Activated CD4-positive, alpha-beta T cell treated with anti-CD3 and anti-CD28 coated beads for 1 hour (primary cell): ENCODE measurements at places on chromosomes 4 and X.

GRCh38 chr4:66246643-66247042 lies 576.4 kb upstream of the EPHA5 start:
- no peak for DNase-seq

GRCh38 chr4:140754918-140755773 lies 1.0 kb downstream of the TBC1D9 start:
- DNase-seq, result no peak

DNA sequence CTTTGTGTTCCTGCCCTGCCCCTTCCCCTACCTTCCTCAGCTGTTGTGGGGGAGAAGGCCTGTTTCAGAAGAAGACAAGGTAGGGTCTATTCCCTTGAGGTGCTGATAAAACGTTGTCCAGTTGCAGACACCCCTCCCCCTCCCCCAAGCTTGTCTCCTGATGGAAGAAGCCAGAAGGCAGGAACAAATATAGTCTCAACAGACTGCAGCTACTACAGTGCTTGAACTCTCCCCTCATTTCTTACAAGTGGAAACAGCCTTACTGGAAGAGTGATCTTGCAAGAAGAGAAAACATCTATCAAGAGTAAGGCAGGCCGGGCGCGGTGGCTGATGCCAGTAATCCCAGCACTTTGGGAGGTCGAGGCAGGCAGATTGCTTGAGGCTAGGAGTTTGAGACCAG lies 11.0 kb upstream of the MAP7D3 start:
- no peak for DNase-seq

DNA sequence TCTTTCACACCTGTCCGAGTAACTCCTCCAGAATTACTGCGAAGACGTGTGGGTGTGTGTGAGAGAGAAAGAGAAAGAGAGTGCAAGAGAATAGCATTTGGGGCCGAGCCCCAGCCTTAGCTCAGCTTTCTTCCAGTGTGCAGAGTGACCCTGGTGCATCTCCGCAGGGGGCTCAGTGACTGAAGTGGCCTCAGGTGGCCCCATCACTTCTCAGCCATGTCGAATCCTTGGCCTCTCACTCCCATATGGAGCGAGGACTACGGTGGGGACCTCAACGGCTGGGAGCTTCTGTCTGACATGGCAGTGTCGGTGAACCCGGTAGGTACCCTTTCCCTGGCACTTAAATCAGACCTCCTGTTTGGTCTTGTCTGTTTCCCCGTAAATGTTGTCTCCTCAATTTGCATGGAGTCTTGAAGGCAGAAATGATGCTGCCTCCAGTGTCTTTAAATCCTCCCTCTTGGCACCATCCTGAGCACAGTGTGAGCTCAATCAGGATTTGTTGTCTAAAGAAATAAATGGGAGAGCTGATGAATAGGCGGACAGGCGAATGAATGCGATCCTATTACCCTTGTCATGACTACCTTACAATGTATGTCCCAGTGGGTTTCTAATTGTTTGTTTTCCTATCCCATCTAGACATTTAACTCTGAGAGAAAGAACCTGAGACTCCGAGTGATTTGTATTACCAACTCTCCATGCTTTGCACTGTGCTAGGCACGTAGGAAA lies 305.9 kb downstream of the AFF2 start:
- DNase-seq, result no peak

GRCh38 chr4:78361621-78362120 lies 189.9 kb upstream of the ANXA3 start:
- no peak for DNase-seq

DNA sequence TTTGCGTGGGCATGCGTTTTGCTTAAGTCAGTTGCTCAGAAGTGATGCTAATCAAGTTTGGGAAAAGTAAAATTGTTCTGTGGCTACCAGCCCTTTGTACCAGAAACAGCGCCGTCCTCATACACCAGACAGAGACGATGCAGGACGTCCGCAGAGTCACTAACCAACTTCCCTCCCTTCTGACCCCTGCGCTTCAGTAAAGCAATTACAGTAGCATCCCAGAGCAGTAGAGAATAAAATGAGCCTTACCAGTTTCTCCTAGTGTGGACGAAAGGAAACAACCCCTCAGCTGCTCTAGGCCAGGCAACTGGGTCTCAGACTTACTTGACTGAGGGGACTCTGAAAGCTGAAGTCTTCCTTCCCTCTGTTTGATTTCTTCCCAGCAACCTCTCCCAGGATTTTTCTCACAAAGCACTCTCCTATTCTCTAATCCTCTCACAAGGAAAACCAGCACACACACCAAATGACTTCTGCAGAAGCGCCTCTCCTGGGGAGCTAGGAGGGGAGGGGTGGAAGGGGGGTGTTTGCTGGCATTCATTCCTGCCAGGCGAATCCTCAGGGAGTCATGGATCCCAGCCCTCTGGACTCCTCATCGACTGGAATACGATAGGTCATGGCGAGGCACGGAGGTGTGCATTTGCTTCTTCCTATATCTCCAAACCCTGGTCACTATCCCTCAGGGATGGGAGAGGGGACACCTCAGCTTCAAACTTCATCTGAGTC lies 56.0 kb upstream of the MID1 start:
- no peak for DNase-seq

GRCh38 chr4:89939994-89940393 lies 45.3 kb downstream of the MMRN1 start:
- DNase-seq, result no peak

- no peak for DNase-seq
Measured at GRCh38 chrX:15013461-15013860, 140.2 kb downstream of the MOSPD2 start.

- DNase-seq, result no peak
Measured at GRCh38 chrX:6134255-6134654, 94.4 kb downstream of the NLGN4X start.

DNA sequence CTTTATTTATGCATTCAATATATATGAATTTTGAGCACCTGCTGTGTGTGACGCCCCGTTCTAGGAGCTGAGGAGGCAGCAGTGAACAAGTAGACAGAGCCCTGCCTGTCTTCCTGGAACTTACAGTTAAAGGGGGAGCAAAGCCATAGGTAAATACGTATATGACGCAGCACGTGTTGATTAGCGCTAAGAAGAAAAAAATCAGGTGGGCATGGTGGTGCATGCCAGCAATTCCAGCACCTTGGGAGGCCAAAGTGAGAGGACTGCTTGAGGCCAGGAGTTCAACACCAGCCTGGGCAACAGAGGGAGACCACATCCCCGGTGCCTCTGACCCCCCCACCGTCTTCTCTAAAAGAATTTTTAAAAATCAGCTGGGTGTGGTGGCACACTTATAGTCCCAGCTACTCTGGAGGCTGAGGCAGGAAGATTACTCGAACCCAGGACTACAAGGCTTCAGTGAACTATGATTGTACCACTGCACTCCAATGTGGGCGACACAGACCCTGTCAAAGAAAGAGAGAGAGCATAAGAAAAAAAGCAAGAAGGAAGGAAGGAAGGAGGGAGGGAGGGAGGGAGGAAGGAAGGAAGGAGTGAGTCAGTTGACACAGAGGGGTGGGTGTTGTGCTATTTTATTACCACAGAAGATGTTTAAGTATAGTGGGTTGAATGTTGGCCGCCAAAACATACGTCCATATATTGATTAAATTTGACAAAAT lies 5.4 kb upstream of the KIAA0232 start:
- DNase-seq, result no peak

GRCh38 chr4:110211007-110211769 lies 12.8 kb upstream of the ELOVL6 start:
- no peak for DNase-seq

DNA sequence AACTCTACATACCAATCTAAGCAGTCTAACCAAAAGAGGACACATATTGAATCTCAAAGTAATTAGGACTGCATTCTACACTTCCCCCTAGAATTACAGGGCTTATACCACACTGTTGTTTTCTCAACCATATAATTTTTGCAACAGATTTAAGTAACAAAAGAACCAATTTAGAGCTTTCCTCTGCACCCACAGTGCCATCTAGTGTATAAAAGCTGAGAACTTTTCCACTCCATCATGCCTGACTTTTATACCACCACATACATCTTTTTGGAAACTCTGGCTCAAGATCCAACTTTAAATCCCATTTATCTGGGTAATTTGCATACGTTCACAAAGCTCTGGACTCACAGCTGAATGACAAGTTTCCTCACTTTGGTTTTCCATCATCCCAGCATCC lies 99.5 kb downstream of the EFHC2 start:
- DNase-seq, result no peak

- no peak for DNase-seq
Measured at GRCh38 chr4:134691915-134692314, 490.3 kb upstream of the PABPC4L start.

DNA sequence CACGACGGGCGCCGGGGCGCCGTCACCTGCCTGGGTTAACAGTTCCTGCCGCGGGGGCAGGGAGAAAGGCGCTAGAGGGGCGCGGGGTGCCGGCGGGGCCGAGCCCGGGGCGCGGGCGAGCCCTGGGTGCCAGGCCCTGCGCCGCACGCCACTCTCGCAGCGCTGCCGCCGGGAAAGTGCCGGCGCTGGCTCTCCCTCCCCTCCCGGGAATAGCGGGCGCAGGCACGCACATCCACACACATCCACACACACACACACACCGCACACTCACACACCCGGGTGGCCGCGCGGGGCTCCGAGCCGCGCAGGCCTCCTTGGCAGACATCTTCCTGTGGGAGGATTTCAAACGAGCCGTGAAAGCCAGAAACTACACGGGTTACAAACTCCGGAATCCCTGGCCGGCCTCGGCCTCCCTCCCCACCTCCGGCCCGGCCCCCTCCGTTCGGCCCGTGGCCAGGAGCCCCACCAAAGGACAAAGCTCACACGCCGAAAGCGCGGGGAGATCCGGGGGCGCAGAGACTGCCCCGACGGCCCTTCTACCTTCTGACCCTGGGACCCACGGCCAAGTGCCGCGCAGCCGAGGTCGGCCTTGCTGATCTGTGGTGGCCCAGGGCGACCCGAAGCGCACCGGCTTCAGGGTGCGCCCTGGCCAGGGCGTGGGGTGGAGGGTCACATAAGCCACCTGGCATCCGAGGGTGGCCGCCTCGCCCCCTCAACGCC lies 92.3 kb downstream of the BCOR start:
- no peak for DNase-seq

DNA sequence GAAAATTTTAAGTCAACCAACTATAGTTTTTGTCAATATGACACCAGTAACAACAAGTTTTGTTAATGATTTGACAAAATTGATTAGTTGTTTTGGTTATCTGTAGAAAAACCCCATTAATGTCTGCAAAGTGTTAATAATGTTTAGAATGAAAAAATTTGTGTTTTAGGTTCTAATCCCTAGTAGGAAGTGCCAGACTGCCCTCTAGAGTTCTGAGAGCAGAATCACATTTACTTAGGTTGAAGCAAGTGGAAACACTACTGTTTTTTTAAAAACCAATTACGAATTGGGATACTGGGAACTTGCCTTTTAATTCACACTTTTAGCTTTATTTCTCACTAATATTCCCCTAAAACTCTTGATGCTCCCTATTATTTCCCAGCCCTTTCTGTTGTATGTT lies 101.1 kb upstream of the CYLC1 start:
- DNase-seq, result no peak

- no peak for DNase-seq
Measured at GRCh38 chrX:79364306-79364705, 2.8 kb downstream of the ITM2A start.

- DNase-seq, result no peak
Measured at GRCh38 chr4:8381814-8382581, 58.5 kb downstream of the ACOX3 start.

DNA sequence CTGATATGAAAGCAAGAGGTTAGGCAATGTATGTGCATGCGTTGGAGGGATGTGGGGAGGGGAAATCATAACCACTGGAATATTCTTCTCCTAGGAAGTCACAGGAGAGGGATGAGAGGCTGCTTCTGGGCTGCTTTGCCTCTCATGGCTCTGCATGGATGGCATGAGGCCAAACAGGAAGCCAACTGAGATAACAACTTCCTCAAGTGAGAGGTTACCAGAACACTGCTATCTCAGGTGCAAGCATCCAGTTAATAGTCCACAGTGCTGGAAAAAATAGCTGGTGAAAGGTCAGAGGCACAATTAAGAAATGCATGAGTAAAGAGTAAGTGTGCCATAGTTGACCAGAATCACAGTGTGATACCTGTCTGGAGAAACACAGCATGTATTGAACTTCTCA lies 113.3 kb downstream of the ELOVL6 start:
- no peak for DNase-seq

GRCh38 chrX:38805432-38806389 lies 4.5 kb downstream of the MID1IP1 start:
- no peak for DNase-seq

GRCh38 chr4:128371001-128371777 lies 83.6 kb upstream of the PGRMC2 start:
- DNase-seq, result no peak

DNA sequence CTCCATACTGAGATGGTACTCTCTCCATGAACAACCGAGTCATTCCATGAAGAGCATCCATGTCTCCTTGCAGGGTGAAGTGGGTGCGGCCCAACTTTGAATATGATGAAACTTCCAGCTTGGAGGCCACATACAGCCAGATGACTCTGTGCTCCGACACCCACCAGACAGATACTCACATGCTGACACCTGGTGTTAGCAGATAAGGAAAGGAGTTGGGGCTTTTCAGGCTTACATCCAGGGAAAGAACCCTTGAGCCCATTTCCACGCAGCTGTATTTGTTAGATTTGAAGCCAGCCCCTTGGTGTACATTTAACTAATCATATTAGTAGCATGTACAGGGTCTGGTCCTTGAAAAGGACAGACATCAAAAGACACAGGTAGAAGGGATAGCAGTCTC lies 62.1 kb upstream of the PRRG3 start:
- no peak for DNase-seq

DNA sequence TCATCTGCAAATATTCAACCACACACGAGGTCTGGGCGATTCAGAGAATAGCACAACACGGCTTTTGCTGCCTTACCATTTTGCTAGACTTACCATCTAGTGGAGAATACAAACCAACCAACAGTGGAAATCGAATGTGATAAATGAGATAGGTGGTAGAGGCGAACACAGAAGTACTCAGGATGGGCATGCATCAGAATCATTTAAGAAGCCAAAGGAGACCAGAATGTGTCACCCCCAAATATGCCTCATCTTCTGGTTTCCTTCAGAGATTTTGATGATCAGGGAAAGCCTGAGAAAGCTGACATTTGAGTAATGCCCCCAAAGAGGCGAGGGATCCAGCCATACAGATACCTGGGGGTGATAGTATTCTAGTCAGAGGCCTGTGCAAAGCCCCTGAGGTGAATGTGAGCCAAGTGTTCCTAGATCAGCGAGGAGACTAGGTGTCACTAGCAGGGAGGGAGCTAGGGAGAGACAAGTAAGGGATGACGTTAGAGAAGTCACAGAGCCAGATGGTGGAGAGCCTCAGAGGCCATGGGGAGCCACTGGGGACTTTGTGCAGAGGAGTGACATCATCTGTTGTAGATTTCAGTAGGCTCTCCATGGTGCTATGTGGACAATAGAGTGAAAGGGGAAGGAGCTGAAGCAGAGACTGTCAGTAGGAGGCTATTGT lies 1.7 kb downstream of the MTMR1 start:
- DNase-seq, result no peak
